SK-N-DZ (cell line): ENCODE measurements at places on chromosomes 1 and 21.

DNA sequence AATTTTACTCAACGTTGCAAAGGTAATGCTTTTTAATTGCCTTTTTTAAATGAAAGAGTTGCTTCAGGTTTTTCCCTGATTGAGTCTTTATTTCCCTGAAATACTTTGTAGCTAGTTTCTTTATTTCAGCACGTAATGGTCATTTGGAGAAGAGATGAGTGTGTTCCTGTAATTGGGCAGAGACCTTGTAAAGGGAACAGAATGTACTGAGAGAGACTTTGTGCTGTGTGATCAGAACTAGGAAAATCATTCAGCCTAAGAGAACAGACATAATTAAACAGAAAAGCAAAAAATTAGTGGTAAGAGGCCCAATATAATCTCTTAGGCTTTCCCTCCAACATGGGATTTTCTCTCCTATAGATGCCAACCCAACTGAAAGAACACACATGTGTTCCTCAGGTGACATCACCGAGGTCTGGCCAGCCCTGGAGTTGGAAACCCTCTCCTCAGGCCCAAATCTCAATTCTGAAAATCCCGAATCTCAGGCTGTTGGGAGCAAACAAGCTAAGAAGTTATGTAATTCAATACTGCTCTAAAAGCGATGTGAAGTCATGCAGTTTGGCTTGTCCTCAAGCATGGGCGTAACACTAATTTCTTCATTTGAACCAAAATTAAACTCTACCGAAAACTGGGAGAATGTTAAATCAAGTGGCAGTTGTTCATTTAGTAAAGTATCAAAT lies 102.0 kb downstream of the TGFB2 start:
- no peak for DNase-seq

DNA sequence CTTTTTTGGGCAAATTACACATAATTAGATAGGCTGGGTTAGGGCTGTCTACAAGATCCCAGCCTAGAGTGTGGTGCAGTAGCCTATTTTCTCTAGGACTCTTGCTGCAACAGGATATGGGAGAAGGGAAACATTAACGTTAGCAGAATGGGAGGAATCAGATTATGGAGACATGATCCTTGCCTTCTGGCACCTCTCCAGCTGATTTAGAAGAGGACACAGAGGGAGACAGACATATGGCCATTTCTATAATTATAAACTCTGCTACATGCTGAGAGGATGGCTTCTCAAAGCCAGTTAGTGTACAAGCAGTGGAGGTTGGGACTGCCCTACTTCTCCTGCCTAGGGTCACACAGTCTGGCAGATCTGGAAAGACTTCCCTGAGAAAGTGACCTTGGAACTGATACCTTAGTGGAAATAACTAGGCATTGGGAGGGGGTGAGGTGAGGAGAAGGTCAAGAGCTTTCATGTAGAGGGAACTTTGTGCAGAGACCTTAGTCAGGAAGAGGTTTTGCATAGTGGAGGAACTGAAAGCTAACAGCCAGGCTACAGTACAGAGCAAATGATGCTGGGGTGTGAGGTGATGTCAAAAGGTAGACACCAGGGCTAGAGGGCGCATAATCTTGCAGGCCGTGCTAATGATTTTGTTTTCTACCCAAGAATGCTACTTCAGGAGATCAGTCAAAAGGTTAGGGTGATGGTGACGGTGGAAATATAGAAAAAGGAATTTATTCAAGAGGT lies 1.2 kb upstream of the CD1D start:
- DNase-seq = no peak

DNA sequence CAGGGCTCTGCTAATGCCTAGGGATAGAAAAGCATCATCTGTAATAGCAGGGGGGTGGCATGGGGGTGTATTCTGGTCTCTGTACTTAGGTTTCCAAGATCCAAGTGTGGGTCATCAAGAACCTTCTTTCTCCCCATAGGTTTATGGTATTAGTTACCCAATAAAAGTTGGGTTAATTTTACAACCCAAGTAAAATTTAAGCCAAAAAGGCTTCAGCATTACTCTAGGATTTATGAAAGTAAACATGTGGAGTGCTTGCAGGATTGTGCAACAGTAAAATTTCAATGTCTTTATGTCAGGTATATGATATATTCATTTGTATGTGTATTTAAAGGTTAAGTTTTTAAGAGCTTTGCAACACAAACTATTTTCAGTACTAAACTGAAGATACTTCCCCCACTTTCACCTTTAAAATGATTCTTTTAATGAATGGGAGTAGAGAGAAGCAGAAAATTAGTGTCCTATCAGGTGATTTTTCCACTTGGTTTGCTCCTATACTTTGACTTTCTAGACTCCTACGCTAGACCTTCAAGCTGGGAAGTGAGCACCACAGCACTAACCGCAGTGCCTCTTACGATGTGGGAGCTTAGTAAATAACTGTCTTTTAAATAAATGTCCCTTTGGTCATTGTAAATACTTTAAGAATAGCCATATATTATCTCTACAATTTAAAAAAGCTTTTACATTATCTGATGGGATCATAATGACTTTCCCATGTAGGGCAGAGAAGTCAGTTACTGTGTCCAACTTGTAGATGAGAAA lies 67.8 kb upstream of the UBE2U start:
- DNase-seq = no peak

GRCh38 chr1:82177192-82177591 lies 376.5 kb downstream of the ADGRL2 start:
- DNase-seq = no peak

GRCh38 chr1:26158908-26159742 lies at the start of gene FAM110D:
TSS of gene FAM110D (plus strand) at chr1:26159079. CDS start at chr1:26161292, 2,213 bp downstream.
- no peak for DNase-seq

GRCh38 chr1:97571760-97572159 lies 349.1 kb downstream of the DPYD start:
- DNase-seq = no peak

DNA sequence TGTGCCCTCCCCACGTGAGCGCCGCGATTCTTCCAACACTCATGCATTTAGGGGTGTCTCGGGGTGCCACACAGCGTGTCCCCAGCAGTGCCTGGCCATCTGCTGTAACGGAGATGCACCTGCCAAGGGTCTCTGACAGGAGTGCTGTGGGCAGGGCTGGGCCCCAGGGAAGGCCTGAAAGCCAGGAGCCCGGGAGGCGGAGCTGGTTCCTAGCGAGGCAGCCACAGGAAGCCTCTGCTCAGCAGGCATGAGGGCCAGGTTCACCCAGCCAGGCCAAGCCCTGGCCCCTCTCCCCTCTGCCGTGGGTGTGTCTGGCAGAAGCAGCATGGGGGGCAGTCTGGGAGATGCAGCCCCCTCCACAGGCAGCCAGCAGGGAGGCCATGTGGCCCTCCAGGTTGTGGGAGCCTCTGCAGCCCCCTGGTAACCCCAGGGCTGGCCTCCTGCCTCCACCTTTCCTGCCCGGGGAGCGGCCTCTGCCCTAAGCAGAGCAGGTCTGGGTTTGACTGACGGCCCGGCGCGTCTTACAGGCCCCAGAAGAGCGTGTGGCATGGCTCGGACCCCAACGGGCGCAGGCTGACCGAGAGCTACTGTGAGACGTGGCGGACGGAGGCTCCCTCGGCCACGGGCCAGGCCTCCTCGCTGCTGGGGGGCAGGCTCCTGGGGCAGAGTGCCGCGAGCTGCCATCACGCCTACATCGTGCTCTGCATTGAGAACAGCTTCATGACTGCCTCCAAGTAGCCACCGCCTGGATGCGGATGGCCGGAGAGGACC lies 30.4 kb downstream of the SLC19A1 start:
- DNase-seq = no peak
